ENCODE measurements at places on chromosomes 5 and 9. TPM values are rescaled to one million over a fixed set of nuclear protein-coding genes. Genes with fewer than 3 reads are reported as not detected.

GRCh38 chr9:107874591-107875369 lies 385.2 kb upstream of the KLF4 start:
- no peak overlapping the region for H3K4me3 ChIP-seq
- DNase-seq = no peak
- no peaks in the 10 kb centered on the region for H3K27me3 ChIP-seq
- no peak overlapping the region for H3K27ac ChIP-seq

DNA sequence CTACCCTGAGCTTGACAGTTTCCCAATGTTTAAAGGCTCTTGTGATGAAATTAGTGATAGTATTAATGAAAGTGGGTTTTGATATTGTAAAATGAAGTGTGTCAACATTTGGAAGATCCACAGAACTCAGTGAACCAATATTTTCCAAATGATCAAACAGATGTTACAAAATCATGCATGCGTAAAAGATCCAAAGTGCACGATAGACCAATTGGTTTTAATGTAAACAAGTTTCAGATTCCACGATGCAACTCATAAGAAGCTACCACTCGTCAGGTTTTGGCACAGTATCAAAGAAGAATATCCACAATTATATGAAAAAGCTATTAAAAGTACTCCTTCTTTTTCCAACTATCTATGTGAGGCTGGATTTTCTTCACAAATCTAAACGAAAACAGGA lies 82.3 kb downstream of the SLC38A9 start:
- DNase-seq = no peak
- no peaks in the 10 kb centered on the region for H3K36me3 ChIP-seq
- no peaks in the 10 kb centered on the region for H3K27me3 ChIP-seq
- H3K4me3 ChIP-seq = no peak overlapping the region
- H3K27ac ChIP-seq = no peak overlapping the region
- peaks cover 27% of the 10 kb centered on the region for H3K4me1 ChIP-seq

DNA sequence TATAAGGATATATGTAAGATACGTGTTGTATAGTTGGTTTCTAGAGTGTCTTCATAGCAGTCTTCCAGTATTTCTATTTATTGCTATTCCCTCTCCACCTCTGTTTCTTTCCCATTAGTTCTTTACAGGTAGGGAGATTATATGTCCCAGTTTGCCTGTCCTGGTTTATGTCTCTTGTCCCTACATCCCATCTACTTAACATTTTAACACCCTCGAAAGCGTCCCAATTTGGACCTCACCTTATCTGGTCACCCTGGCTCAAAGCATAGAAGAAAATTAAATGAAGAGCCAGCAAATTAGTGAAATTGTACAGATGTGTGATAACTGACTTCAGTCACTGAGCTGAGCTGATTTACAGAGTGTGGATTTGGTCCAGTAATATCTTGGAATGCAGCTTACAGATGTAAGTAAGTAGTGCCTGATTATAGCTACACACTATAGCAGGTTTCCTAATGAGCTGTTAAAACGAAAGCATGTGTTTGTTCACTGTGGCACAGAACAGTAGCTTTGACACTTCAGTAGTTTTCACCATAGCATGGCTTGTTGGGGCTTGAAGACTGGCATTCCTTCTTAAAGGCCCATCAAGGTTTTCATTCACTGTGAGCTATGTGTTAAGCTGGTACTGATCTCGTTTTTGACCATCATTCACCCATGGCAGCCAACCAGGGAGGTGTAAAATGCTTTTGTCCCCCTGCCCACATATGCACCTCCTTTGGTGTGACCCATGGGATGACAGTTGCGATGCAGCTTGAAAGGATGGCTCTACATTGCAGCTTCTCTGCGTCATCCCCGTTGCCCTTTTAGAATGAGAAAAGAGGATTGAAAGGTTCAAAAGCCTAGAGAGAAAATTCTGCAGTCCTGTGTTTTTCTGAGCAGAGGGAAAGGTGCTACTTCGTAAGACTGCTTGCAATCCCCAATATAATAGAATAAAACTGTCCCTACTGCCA lies 192.1 kb upstream of the DMRT1 start:
- no peaks in the 10 kb centered on the region for H3K27me3 ChIP-seq
- H3K4me3 ChIP-seq = no peak overlapping the region
- no peak overlapping the region for H3K27ac ChIP-seq
- DNase-seq = no peak

DNA sequence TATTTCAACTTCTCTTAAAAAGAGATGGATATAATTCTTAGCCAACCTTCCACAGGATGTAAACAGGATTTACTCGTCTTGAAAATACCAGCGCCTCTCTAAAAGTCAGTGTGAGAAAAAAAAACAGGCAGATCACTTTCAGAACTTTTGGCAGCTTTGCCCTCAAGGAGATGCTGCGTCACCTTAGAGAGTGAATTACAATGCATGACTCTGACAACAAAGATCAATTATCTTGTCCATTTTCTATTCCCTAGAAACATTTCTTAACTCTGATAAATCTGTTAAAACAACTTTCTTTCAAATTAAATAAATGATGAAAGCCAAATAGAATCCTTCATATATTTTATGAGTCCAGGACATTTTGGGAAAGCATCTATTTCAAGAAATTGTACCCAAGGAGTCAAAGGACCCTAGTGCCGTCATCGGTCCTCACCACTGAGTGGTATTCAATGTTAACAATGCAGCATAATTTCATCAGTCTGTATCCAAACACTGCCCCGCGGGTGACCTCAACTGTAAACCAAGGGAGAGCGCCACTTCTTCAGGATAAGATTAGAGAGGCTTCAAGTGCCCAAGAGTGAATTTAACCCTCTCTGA lies 536.0 kb downstream of the PDE4D start:
- H3K36me3 ChIP-seq = no peaks in the 10 kb centered on the region
- DNase-seq = peak; percentile 66
- H3K4me3 ChIP-seq = no peak overlapping the region
- no peaks in the 10 kb centered on the region for H3K27me3 ChIP-seq
- H3K4me1 ChIP-seq = peaks cover 19% of the 10 kb centered on the region

DNA sequence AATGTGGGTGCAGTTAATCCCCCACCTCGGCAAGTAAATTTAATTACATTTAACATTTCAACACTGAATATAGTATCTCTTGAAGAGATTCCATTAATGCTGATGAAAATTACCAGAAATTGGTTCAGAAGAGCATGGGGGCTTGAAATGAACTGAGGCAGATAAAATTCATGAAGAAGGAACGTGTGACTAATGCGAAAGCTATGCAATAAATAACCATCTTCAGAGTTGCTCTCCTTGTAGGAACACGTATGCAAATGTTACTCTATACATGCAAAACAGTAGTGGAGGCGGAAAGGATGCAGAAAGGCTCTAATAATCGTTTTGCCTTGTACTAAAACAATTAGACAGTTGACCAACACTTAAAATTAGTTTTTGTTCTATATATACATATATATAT lies 320.2 kb downstream of the CTNND2 start:
- no peak overlapping the region for H3K4me3 ChIP-seq
- no peaks in the 10 kb centered on the region for H3K27me3 ChIP-seq
- no peak overlapping the region for H3K27ac ChIP-seq
- no peaks in the 10 kb centered on the region for H3K36me3 ChIP-seq
- no peaks in the 10 kb centered on the region for H3K4me1 ChIP-seq
- no peak for DNase-seq

GRCh38 chr9:130242270-130243014 lies 23.1 kb upstream of the HMCN2 start:
- H3K27me3 ChIP-seq = no peaks in the 10 kb centered on the region
- H3K27ac ChIP-seq = no peak overlapping the region
- no peak overlapping the region for H3K4me3 ChIP-seq
- H3K4me1 ChIP-seq = peaks cover 3% of the 10 kb centered on the region

DNA sequence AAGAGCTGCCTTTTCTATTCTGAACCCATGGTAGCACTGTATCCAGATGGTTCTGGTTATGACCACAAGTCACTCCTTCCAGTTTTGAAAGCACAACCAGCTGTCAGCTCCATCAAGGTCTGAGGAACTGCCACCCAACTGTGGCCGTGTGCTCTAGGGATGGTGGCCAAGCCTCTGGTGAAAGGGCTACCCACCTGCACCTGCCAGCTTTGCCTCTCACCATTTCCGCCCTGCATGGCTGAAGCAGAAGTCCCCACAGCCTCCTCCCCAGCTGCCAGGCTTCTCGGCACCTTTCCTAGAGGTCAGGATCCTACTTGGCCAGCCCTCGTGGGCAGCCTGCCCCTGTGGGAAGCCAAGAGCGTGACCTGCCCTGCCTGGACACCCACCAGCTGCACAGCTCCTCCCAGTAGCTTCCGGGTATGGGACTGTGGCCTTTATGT lies 16.8 kb downstream of the SEMA5A start:
- H3K4me1 ChIP-seq = no peaks in the 10 kb centered on the region
- no peaks in the 10 kb centered on the region for H3K36me3 ChIP-seq
- DNase-seq = no peak
- no peak overlapping the region for H3K4me3 ChIP-seq

GRCh38 chr9:123447934-123448646 lies 92.1 kb downstream of the CRB2 start:
- no peak for DNase-seq
- H3K4me1 ChIP-seq = no peaks in the 10 kb centered on the region
- H3K27me3 ChIP-seq = no peaks in the 10 kb centered on the region
- H3K27ac ChIP-seq = no peak overlapping the region

DNA sequence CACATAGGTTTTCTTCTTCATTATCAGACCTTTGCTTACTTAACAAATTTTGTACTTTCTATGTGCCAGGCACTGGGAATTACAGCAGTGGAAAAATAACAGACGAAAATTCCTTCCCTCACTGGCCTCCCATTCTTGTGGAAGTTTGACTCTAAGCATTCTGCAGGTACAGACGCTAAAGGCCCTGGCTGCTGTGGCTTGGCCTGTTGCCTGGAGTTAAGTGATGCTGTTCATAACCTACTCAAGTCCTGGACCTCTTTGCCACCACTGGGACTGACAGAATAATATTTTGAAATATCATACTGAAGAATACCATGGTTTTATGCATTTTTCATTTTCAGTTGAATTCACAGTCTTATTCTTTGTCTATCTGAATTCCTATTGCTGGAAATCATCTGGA lies 97.3 kb upstream of the SPATA31C2 start:
- H3K4me3 ChIP-seq = no peak overlapping the region
- H3K27ac ChIP-seq = no peak overlapping the region
- H3K36me3 ChIP-seq = no peaks in the 10 kb centered on the region
- H3K27me3 ChIP-seq = no peaks in the 10 kb centered on the region
- H3K4me1 ChIP-seq = peaks cover 8% of the 10 kb centered on the region
- no peak for DNase-seq

- no peak overlapping the region for H3K27ac ChIP-seq
- H3K27me3 ChIP-seq = no peaks in the 10 kb centered on the region
- peaks cover 12% of the 10 kb centered on the region for H3K4me1 ChIP-seq
- H3K4me3 ChIP-seq = no peak overlapping the region
- H3K36me3 ChIP-seq = peaks cover 22% of the 10 kb centered on the region
Measured at GRCh38 chr9:109020581-109021511, 7.5 kb upstream of the CTNNAL1 start.

DNA sequence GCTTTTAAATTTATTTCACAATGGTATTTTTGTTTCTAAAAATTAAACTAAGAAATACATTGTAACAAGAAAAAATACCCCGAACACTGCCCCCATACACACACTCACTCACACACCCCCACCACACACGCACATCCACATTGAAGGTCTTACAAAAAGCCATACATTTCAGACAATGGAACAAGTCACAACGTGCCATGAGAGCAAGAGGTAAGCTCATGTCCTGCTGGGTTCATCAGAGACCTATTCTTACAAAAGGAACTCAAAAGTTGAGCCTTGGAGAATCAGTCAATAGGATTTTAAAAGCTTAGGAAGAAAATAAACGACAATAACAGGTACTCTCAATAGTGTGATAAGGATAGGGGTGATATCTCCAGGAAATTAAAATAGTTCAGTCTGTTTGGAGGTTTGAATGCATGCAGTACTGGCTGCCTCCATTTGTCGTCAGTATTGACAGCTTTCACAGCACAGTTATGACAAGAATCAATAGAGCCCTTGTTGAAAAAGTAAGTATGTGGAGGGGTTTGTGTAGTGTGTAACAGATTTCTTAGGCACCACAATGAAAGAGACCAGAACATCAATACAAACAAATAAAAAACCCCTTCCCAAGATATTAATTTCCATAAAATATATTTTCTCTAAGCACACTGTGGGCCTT lies 1826.2 kb upstream of the CDH6 start:
- H3K36me3 ChIP-seq = no peaks in the 10 kb centered on the region
- H3K27me3 ChIP-seq = no peaks in the 10 kb centered on the region
- no peak overlapping the region for H3K4me3 ChIP-seq

DNA sequence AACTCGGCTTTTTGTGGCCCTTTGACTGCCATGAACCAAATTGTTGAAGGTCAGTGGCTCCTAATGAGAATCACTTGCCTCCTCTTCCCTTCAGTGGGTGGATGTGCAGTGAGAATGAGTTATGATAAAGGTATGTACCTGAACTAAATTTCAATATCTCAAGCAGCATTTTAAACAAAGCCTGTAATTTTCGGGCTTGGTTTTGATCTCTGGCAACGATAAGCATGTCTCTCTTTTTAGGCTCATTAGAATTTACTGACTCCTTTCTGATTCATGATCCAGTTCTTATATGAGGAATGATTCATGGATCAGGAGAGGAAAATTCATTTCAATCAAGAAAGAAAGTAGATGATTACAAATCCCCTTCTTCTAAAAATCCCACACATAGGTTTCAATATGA lies 305.5 kb downstream of the ARRDC3 start:
- no peak overlapping the region for H3K4me3 ChIP-seq
- H3K36me3 ChIP-seq = no peaks in the 10 kb centered on the region
- H3K4me1 ChIP-seq = peaks cover 6% of the 10 kb centered on the region
- no peaks in the 10 kb centered on the region for H3K27me3 ChIP-seq

DNA sequence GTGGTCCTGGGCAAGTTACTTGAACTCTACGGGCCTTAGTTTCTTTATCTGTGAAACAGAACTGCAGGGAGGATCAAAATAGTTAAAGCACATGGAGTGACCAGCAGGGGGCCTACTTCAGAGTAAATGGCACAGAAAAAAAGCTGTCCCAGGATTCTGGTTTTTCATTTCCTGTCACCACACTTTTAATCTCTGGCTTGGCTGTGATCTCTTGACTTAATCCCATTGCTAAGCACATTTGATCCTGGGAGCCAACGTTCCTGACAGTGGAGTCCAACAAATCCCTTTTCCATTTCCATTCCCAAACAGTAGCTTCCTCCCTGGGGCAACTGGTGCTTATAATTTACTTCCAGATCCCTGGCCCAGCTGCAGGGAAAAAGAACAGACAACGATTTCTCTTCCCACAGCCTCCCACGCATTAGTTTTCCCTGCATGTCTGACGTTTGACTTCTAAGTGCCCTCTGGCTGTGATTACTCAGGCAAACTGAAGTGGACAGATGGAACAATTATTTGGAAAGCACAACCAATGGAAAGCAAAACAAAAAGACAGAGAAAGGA lies 136.5 kb upstream of the STK32A start:
- no peak overlapping the region for H3K4me3 ChIP-seq
- no peaks in the 10 kb centered on the region for H3K36me3 ChIP-seq
- no peak for DNase-seq
- H3K27me3 ChIP-seq = no peaks in the 10 kb centered on the region
- no peak overlapping the region for H3K27ac ChIP-seq

The CCDC192 gene
- total RNA-seq = not detected

The LTC4S gene
- total RNA-seq = 22.6 TPM

The IFNB1 gene
- total RNA-seq = not detected

The SNCAIP gene
- 4.0 TPM for total RNA-seq

The SELENOP gene
- 884 TPM for total RNA-seq

The GPRIN1 gene
- total RNA-seq = 1.4 TPM

The SPINK13 gene
- total RNA-seq = not detected

The TMEM141 gene
- 64.4 TPM for total RNA-seq

The LHX2 gene
- total RNA-seq = not detected
